ENCODE measurements at places on chromosomes 1 and 21. TPM values are rescaled to one million over a fixed set of nuclear protein-coding genes. Genes with fewer than 3 reads are reported as not detected.

DNA sequence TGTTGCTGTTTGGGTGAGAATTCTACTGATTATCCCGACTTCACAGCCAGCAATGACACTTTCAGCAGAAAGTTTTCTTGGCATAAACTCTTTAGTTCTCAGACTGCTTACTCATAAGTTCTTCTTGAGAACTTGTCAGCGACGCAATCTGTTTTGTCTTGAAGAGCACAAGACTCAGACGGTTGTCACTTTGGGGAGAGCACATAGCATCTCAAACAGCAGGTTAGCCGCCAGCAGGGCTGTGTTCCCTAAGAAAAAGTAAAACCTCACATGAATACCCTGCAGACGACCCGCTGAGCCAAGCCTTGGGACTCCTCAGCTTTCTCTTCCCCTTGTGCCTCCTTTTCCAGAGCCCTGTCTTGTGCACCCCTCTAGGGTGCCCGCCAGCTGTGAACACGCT is 11.4 kb downstream of the AGMAT start:
- no peak for DNase-seq

DNA sequence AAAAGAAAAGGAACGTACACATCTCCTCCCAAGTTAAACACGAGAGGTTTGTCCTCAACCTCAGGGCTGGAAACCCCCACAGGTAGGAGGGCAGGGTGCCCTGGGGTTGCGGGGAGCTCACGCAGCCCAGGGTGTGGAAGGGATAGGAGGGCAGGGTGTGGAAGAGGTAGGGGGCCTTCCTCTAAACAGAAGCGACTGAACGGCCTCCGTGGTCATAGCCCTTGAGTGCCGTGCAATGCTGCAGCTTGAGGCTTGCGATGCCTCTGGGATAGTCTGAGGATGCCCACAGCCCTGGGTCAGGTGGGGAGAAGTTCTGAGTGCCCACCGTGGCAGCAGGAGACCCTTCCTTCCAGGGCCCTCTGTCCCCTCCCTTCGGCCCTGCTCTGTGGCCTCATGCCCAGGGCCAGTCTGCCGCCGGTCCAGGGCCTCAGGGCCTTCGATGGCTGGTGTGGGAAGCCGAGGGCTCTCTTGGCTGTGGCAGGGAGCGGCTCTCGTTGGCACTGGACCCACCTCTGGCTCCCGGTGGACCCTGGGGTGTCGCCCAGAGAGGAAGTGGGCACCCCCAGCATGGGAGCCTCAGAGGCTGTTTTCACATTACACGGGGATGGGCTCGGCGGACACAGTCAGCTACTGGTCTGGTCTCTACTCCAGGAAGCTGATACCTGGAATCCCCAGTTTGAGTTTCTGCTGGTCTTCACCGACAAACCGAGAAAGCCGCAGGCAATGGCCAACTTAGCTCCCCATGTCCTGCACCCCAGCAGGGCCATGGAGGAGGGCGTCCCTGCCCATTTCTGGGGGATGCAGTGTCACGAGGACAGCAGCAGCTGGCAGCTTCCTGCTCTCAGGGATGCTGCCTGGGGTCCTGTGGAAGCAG is 6.4 kb upstream of the CDK11B start:
- no peak for DNase-seq

- no peak for DNase-seq
These were observed 5.4 kb downstream of the PAX7 start for GRCh38 chr1:18635891-18636595.

DNA sequence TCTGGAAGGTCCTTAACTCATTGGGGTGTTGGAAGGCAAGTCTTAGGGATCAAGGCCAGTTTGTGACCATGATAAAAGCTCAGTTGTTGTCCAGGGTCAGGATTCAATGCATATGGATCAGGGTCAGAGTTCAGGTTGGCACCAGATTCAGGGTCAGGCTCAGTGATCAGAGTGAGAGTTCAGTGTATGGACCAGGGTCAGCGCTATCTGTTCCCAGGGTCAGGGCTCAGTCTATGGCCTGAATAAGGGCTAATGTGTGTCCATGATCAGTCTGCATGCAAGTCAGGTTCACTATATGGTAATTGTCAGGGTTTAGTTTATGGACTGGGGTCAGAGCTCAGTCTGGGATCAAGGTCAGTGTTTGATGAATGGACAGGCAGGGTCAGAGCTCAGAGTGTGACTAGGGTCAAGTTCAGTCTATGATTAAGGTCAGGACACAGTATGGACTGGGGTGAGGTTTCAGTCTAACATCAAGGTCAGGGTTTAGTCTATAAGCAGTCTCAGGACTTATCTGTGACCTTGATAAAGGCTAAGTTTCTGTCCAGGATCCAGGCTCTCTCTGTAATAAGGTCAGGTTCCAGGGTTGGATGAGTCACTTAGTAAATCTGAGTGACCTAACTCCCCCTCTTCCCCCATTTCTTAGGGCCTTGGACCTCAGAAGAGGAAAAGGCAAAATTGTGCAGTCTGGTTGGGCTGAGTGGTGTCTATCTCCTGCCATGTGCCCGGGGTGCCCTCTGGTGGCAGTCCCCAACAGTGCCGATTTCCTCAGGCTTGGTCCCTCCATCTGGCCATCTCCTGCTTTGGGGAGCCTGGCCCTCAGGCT is 23.8 kb downstream of the KNCN start:
- DNase-seq, result peak; percentile 85

Gene HSD3B2
- not detected for total RNA-seq

Gene MARK1
- total RNA-seq, result not detected

Gene MAN1C1
- 20.9 TPM for total RNA-seq

- no peak for DNase-seq
These were observed 23.3 kb downstream of the TOMM20 start for GRCh38 chr1:235105051-235106043.

DNA sequence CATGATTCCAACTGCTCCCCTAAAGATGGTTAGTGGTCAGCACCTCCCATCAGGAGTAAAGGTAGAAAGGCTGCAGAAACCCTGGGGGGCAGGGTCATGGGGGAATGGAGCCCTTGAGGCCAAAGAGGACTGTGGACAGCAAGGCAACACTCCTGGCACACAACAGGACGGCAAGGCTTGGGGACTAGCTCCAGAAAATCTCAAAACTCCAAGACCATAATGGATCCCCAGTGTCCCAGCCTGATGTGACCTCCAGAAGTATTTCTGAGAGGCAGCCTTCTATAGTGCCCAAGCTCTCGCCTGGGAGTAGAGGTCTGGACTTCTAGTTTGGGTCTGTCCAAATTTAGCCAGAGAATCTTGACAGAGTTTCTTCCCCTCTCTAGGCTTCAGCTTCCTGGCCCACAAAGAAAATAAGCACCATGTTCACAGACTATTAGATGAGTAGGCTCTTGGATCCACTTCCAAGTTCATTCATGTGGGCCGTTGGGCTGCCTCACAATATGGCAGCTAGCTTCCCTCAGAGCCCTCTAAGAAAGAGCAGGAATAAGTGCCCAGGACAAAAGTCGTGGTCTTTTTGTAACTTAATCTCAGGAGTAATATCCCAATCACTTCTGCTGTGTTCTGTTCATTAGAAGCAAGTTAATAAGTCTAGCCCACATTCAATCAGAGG is 6.9 kb downstream of the CD2 start:
- DNase-seq, result no peak

Gene ETV3L
- not detected for total RNA-seq

DNA sequence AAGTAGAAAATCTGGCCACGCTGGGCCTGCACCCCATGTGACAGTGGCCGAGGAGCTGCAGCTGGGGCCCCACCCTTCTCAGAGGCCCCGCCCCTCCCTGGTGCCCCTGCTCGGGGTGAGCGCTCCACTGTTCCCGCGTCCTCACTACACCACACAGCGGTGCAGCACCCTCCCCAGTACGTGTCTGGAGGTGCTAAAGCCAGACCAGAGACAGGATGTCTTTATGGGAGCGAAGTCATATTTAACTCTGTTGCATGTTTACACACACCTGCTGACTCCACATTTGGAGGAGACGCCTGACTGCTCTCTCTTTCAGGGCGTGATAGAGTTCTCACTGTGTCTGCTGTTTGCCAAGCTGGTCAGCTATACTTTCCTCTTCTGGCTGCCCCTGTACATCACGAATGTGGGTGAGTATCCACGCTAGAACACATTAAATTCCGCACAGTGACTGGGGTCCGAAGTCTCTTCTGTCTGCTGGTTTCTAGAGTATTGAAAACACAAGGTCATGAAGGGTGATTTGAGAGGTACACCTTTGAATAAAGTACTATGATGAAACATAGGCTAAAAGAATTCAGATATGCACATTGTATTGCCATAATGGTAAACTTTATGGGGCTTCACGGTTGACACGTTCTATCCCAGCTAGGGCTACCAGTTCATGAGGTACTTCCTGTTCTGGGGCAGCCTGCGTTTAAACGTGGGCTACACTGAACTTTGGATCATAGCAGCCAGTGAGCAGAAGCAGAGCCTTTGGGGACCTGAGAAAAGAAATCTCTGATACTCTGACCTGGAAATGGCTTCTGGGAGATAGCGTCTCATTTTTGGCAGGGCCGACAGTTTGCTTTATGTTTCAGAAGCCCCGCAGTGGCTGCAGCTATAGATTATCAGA is 48.4 kb downstream of the SLC37A1 start:
- DNase-seq, result peak; percentile 40

- DNase-seq, result peak; percentile 77
These were observed 6.7 kb downstream of the LMO4 start for GRCh38 chr1:87335175-87335884.

- no peak for DNase-seq
These were observed 58.6 kb upstream of the ARHGAP29 start for GRCh38 chr1:94296018-94296417.

Measured in activated naive CD8-positive, alpha-beta T cell treated with anti-CD3 and anti-CD28 coated beads, Interleukin-2, amount 10 ng/mL, durations not matched to agents 7 days and 5 days (primary cell).